Skin of body (tissue), 3 donors: ENCODE measurements at places on chromosomes 11 and 22.
A peak's percentile ranks its signal among the peaks of the same experiment; 100 is the strongest.

DNA sequence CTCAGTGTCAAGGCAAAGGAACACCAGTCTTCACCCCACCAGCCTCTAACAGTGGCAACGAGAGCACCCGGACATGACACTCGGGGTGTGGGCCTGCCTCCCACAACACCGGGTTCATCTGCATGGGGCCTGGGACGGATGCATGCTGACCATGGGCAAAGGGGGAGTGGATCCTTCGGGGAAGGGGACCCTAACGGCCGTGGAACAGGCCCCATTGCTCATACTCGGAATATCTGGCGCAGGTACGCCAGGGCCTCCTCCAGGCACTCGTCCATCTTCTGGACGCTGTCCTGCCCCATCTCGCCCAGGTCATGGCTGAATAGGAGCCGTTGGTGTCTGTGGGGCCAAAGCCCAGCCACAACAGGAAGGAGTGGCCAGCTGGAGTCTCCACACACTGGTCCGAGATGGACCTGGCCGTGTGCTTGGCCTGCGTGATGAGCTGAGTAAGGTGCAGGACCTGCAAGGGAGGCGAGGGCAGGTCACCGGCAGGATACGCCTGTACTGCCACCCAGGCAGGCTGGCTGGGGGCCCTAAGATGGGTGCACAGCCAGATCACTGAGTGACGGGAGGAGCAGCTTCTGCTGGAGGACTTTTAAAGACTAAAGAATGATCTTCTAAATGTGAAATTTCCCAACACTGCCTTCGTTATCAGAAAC is 96.8 kb downstream of the MED15 start:
- DNase-seq, result no peak

GRCh38 chr22:31954535-31955523 is 10.5 kb downstream of the YWHAH start:
- no peak for DNase-seq

DNA sequence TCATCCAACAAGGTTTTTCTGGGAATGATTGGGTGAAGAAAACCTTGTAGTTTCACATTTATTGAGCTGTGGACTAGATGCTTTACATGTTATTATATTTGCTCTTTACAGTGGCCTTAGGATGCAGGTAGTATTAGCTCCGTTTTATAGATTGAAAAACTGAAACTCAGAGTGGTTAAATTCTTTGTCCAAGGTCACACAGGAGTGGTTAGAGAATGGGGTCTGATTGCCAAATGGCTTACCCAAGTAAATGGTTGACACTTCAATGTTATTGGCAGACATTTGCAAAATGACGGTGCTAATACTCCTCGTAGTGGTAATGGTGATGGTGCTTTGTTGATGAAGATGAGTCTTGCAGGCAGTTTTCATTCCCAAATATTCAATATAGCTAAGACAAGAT is 2.2 kb downstream of the GTPBP1 start:
- no peak for DNase-seq

- peak; percentile 38 for DNase-seq
These were observed 52.9 kb downstream of the UVRAG start for GRCh38 chr11:75867778-75868374.

DNA sequence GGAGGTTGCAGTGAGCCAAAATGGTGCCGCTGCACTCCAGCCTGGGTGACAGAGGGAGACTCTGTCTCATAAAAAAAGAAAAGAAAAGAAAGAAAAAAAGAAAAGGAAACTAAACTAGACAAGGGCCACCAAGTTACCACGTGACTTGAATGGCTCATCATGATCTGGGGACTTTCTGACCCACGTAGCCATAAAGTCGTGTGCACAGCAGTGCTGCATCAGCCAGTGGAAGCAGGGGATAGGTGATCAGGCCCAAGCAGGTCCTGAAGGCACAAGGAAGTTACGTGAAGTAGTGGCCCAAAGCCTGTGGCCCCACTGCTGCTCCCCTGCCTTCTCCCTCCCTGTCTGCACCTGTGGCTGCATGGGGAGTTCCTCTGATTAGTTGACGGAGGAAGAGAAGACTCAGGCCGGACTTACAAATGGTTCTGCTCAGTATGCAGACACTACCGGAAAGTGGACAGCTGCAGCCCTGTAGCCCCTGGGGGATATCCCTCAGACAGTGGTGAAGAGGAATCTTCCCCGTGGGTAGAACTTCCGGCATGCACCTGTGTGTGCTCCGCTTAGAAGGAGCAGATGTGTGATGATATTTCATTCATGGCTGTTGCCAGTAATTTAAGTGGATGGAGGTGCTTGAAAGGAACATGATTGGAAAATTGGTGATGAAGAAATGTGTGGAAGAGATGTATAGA is 18.2 kb upstream of the CD81 start:
- DNase-seq, result no peak

- DNase-seq, result no peak
These were observed 1.7 kb upstream of the CBX6 start for GRCh38 chr22:38873469-38874411.

- DNase-seq, result no peak
These were observed 97.4 kb downstream of the FDX1 start for GRCh38 chr11:110527146-110527545.

DNA sequence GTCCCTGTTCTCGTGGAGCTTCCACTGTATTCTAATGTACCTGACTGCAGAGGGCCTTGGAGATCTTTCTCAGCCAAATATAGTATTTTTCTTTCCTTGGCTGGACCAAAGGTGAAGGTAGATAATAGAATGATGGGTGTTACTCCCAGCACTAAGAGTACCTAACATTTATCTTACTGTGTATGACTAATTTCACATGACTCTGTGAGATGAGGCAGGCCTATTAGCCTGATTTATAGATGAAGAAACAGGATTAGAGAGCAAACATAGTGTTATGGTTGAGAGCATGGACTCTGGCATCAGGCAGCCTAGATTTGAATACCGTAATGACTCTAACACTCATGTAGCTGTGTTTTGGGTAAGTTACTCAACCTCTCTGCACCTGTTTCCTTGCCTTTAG is 2.7 kb downstream of the ACO2 start:
- no peak for DNase-seq

GRCh38 chr11:71083105-71083504 is 169.3 kb downstream of the SHANK2 start:
- DNase-seq, result no peak

GRCh38 chr11:64758330-64759079 is 1.3 kb downstream of the PYGM start:
- no peak for DNase-seq

DNA sequence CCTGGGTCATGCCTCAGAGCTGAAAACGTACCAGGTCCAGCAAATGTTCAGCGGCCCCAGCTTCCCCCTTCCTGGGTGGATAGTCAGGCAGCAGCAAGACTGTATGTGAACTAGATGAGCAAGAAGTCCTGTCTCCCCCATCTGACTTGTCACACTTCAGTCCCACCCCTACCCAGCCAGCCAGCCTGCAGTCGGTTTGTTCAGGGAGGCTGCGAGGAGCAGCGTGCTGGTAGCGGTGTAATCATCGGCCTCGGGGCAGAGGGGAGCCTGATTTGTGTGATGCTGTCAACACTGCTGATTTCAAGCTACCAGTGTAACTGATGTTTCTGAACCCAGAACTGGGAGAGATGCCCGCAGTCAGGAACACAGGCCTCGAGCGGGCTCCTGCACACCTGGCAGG is 9.6 kb downstream of the TMEM258 start:
- DNase-seq, result no peak

GRCh38 chr11:34345540-34345876 is 12.3 kb downstream of the ABTB2 start:
- DNase-seq, result no peak

GRCh38 chr22:41658869-41659268 is 29.8 kb downstream of the SNU13 start:
- no peak for DNase-seq

- DNase-seq, result no peak
These were observed 16.9 kb upstream of the C22orf42 start for GRCh38 chr22:32175683-32176644.

DNA sequence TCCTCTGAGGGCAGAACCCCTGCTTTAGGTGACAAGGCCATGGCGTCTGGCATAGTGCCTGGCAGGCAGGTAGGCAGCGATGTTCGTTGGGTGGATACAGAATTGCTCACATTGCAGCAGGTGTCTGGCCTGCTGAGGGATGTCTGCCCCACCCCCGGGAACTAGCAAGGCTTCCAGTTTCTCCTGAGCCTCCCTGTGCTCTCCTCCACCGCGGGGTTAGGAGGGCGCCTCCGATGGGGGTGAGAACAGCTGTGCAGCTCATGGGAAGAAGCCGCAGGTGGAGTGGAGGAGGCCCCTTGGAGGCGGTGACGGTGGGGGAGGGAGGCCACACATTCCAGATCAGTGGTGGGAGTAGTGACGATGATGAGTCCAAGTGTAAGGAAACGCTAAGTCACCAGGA is 48.3 kb upstream of the JAM3 start:
- DNase-seq, result no peak

DNA sequence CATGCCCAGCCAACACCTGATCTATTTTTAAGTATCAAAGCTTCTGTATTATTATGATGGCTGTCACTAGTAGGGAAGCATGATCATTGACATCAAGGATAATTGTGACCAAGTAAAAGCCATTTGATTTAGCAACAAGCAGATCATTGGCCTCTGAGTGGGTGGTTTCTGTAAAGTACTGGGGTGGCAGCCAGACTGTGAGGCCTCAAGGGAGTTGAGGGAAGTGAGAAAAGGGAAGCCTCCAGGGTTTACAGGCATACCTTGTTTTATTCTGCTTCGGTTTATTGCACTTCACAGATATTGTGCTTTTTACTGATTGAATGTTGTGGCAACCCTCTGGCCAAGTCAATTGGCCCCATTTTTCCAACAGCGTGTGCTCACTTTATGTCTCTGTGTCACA is 60.1 kb downstream of the PRR5L start:
- DNase-seq, result no peak

- DNase-seq, result peak; percentile 41
These were observed 162.0 kb upstream of the GUCY1A2 start for GRCh38 chr11:107180236-107180635.

DNA sequence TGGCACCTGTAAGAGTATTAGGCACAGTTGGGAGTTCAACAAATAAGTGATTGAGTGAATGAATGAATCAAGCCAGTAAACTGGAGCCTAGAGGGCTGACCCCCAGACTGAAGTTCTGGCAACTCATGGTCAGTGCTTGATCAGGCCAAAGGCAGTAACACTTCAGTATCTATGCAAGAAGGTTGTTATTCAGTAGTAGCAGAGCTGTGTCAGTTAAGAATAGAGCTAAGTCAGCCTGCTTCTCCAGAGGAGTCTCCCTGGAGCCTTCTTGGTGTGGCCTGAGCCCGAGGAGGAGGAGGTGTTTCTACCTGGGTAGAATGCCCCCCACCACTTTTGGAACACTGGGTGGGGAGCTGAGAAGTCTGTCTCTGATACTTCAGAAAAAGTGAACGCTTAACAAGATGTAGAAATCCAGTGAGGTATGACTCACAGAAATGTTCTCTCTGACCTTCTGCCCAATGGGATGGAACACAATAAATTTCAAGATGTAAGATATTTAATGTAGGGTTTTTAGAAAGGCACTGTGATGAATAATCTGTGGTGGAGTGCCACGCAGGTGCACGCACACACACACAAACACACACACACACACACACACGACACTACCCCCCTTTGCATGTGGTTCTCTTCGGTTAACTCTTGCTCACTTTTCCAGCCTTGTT is 219.9 kb downstream of the HIPK3 start:
- no peak for DNase-seq

GRCh38 chr11:67298786-67299185 is 4.5 kb upstream of the SSH3 start:
- no peak for DNase-seq

DNA sequence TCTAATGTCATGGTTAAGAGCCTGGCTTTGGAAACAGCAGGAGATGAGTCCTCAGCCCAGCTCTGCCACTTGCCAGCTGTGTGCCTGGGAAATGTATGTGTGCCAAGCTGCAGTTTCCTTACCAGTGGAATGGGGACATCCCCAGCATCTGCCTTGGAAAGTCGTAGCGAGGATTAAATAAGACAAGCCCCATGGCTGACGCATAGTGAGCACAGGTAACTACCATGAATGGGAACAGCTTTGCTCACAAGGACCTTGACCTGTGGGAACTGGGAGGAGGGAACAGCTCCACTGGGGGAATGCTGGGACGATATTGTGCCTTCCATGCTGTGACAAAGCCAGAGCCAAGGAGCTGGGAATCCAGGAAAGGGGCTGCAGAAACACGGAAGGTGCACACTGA is 2.6 kb upstream of the DSCAML1 start:
- no peak for DNase-seq
